HTR-8/SVneo (cell line): ENCODE measurements at places on chromosomes 1 and 21.
A peak's percentile ranks its signal among the peaks of the same experiment; 100 is the strongest.

DNA sequence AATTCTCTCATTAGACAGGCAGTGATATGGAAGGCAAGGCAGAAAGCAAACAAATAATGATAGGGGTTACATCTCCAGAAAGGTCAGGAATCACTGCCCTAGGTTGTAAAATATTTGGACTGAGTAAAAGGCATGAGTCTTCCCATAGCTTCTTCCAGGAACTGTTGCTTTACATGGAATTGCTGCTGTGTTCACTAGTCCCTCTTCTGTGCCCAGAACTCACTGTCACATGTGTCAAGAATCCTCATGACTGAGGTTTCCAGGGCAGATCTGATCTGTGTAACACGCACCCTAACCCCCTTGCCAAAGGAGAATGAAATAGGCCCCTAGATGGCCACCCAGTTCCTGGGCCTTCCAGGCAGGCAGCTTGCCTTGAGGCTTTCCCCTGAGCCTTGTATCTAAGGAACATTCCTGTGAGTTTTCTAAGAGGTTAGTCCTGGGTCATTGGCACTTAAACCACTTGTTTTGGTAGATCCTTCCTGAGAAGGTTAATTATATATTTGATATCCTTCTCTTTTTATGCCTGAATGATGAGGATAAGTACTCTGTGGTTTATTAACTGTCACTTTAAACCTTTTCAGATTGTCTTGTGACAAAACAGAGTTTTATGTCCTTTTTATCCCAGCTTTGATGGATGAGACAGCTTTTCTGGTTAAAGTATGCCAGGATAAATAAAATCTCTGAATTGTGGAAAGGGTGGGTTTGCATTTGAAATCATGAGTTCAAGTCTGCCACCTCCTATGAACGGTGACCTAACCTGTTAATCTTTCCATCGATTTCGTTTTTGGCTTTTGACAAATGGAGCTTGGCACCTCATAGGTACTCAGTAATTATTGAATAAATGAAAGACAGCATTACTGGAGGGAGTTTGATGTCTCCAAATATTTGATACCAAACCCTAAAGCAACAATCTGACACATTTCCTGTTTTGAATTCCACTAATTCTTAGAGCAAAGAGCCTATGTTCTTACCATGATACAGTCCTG lies 163.3 kb downstream of the DHRS3 start:
- DNase-seq, result no peak

- no peak for DNase-seq
These were observed 60.5 kb downstream of the CD58 start for GRCh38 chr1:116510361-116510760.

DNA sequence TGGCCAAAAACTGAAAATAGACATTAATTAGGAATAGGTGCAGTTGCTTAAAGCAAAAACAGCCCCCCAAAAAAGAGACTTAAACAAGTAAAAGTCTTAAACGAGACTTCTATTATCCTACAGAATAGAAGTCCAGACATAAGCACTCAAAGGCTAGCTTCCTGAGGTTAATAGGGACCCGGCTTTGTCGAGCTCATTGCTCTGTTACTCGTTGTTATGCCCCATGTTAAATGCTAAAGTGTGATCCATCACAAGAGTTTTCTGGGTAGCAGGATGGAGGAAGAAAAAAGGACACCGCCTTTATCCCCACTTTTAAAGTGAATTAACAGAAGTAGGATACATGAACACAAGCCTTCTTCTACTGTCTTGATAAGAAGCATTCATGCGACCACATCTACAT lies 10.6 kb downstream of the CD1D start:
- DNase-seq, result no peak

DNA sequence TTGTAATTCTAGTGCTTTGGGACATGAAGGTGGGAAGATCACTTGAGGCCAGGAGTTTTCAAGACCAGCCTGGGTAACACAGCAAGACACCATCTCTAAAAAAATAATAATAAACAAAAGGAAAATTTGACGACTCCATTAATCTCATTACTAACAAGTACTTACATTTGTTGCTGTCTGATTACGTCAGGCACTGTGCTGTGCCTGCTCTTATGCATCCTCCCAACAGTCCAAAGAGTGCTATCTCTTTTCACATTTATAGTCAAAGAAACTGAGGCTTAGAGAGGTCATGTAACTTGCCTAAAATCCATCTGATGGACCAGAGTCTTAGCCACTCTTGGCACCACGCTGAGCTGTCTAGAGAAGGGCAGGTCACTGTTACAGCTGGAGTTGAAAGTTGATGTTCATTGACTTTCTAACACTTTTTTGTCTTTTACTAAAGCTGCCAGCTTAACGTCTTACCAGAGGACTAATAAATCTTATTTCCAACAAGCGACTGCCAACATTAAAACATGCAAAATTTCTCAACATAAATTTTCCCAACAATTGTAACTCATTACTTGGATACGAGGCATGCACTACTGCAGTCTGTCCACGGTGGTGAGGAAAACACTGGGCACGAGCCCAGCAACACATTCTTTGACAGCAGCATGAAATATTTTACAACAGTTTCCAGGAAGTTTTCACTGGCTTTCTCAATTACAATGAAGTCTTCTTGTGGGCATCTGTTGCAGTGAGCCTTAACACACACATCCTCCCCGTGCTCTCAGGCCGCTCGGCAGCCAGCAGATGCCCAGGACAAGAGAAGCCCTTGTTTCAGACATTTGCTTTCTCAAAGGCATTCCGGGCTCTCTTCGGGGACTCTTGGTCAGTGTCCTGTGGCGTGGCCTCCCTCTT lies 262.9 kb upstream of the PROX1 start:
- DNase-seq, result no peak

- DNase-seq, result peak; percentile 9
These were observed 342.1 kb upstream of the NR5A2 start for GRCh38 chr1:199685369-199685768.

GRCh38 chr1:214022810-214023425 lies 35.1 kb downstream of the PROX1 start:
- no peak for DNase-seq

GRCh38 chr21:38148046-38148445 lies 108.7 kb upstream of the KCNJ15 start:
- no peak for DNase-seq

DNA sequence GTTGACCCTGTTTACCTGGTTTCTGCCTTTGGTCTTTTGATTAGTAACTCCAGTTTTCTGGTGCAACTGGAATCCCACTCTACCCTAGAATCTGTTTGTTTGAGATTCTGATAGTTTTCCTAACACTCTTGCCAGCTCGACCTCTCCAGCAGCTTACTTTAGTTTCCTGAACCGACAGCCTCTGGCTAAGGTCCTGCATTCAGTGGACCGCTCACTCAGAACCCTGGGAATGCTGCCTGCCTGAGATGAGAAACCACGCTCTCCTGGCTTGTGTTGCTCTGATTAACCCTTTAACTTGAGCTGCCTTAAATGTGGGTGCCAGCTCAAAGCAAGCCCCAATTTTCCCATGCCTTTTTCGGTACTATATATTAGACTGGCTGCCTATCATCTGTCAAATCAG lies 45.3 kb upstream of the SIPA1L2 start:
- DNase-seq, result no peak

- peak; percentile 63 for DNase-seq
These were observed 699 bp upstream of the NES start for GRCh38 chr1:156677616-156678596.

DNA sequence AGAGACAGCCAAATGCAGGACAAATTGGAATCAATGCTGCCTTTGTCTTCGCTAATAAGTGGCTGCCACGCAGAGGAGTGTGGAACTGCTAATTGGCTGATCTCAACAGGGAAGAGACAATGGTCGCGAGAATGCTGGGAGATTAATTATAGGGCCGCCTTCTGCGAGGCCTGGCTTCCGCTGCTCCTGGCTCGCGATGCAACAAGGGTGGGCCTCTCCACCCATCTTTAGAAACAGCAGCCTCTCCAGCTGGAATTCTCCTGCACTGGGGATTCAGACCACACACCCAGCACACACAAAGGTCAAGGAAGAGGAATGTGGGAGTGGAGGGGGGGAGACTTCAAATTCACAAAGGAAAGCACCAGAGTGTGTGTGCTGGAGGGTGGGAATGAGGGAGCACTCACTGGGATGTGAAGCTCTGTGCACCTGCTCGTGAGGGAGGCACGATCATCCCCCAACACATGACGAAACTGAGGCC lies 200.7 kb upstream of the GRIK3 start:
- no peak for DNase-seq

- DNase-seq, result no peak
These were observed 16.9 kb upstream of the MAP10 start for GRCh38 chr1:232788235-232788872.

DNA sequence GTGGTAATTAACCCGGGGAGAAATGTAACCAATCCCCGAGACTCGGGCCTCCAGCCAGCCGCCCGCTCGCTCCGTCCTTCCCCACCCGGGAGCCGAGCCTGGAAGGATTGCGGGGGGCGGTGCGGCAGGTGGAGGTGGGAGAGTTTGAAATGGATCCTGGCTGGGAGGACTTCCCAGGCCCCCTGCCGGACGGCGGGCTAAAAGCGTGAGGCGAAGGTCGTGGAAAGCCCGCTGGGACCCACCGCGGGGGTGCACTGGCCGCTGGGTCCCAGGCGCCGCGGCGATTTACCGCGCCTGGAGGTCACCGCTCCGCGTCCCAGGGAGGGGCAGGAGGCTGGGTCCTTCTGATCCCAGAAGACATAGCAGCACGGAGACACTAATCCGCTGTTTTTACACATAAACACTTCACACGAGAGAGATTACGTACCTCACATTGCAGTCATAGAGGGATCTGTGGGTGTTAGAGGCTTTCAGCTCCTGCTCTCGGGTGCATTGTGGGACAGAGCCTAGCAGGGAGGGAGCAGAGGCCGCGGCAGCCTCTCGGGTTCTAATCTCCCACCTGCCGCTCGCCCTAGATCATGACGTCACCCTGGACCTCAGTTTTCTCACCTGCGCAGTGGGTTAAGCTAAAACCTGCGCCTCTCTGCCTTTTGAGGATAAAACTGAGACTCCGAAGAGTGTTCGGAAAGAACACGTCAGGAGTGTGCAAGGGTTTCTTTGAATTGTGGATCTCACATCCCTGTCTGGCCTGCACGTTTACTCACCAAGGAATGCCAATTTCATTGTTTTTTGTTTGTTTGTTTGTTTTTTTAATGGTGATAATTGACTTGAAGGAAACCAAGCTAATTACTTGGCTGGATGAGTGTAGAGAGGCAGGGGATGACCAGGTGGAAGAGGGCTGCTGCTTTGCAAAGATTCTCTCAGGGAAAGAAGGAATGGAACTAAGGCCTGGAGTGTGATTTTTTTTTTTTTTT lies 17.1 kb upstream of the TMEM9 start:
- peak; percentile 48 for DNase-seq

- DNase-seq, result no peak
These were observed 124.6 kb downstream of the GABPA start for GRCh38 chr21:25859235-25859929.

- no peak for DNase-seq
These were observed 58.7 kb downstream of the IGSF21 start for GRCh38 chr1:18166341-18166740.

DNA sequence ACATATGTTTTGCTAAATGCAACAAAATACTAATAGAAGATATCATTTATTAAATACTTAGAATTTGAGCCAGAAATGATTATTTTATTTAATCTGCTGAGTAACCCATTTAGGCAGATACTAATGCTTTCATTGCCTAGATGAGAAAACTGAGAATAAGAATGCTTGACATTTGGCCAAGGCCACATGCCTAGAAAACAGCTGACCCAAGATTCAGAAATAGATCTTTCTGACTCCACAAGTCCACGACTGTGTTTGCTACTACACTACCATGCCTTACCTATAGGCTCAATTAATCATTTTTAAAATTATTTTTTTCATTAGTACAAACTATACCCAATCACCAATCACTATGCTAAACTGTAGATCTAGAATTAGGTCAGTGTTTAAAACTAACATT lies 129.7 kb downstream of the ATP1B1 start:
- no peak for DNase-seq

DNA sequence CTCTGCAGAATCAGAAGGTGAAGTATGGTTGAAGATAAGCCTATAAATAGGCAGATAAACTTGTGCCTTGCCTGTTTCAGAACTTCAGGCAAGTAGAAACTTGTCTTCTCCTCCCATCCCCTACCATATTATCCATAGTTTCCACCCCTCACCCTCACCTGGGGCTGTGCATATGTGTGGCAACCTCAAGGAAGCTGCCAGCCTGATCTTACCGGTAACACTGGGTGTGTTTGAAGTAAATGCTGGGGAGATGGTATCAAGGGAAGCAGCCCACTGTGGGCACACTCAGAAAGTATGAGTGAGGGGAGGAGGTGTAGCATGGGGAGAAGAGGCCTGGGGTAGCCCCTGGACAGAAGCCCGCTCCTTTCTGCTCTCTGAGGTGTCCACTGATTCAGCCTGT lies 14.5 kb downstream of the VANGL2 start:
- no peak for DNase-seq

- DNase-seq, result no peak
These were observed 93.1 kb downstream of the UCHL5 start for GRCh38 chr1:192966073-192966472.

GRCh38 chr1:117120774-117121588 lies 568 bp downstream of the TRIM45 start:
- peak; percentile 31 for DNase-seq

DNA sequence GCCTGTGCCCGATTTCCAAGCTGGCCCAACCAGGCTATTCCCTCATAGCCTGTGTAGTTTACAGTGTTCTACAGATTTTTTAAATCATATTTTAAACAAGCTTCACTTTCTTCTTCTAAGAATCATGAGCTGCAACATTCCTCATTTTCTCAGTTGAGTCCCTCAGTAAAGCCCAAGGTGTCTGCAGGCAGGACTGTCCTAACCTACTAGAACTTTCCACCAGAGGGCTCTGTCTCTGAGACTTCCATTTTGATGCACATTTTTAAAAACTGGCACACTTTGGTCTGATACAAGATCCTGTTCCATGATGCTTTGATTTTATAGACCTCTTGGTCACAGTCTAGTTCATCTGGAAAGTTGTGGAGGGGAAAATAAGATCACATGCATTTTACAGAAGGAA lies 21.6 kb upstream of the SLAMF6 start:
- DNase-seq, result no peak

DNA sequence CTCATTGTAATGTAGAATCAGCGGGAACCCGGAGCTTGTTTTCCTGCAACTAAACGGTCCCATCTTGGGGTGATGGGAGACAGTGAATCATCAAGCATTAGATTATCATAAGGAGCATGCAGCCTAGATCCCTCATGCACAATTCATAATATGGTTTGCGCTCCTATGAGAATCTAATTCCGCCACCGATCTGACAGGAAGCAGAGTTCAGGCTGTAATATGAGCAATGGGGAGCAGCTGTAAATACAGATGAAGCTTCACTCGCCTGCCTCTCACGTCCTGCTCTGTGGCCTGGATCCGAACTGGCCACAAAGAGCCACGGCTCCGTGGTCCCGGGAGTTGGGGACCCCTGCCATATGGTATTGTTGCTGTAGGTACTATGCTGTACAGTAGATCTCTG lies 1.6 kb downstream of the IFI44 start:
- no peak for DNase-seq

DNA sequence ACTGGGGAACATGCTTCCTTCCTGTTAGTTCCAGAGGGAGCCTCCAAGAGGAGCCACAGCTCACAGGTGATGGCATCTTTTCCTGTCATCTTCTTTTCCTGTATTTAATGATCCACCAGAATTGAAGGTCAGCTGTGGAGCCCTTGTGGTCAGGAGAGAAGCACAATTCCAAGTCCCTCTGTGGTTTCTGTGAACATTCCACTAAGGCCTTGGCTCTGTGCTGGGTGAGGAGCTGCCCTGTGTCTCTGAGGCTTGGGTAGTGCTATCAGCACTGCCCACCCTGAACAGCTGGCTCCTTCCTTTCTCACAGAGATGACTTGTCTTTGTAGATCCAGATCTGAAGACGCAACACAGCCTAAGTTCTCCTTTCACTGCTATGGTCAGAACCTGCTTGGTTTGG lies 141.9 kb upstream of the MAP1LC3C start:
- no peak for DNase-seq

GRCh38 chr1:85484264-85484663 lies 19.3 kb upstream of the DDAH1 start:
- DNase-seq, result peak; percentile 17
